ENCODE measurements at places on chromosomes 11 and 22. TPM values are rescaled to one million over a fixed set of nuclear protein-coding genes. Genes with fewer than 3 reads are reported as not detected.

GTSE1 gene
- 1.5 TPM for total RNA-seq

OR8D1 gene
- not detected for total RNA-seq

RAPSN gene
- total RNA-seq: 1.0 TPM

OR52I1 gene
- total RNA-seq: not detected

PTPN5 gene
- total RNA-seq: not detected

- no peak for DNase-seq
- no peak overlapping the region for H3K4me3 ChIP-seq
- no peak overlapping the region for H3K27ac ChIP-seq
- no peaks in the 10 kb centered on the region for H3K27me3 ChIP-seq
- H3K4me1 ChIP-seq: no peaks in the 10 kb centered on the region
These were observed 1333.1 kb upstream of the TENM4 start for GRCh38 chr11:80773919-80774318.

GRCh38 chr11:115117956-115118493 lies 386.2 kb downstream of the CADM1 start:
- no peaks in the 10 kb centered on the region for H3K27me3 ChIP-seq
- H3K4me3 ChIP-seq: no peak overlapping the region
- H3K4me1 ChIP-seq: no peaks in the 10 kb centered on the region
- H3K27ac ChIP-seq: no peak overlapping the region
- DNase-seq: no peak

GRCh38 chr11:66743271-66743968 lies 14.4 kb upstream of the SPTBN2 start:
- DNase-seq: peak; percentile 72
- H3K36me3 ChIP-seq: no peaks in the 10 kb centered on the region

DNA sequence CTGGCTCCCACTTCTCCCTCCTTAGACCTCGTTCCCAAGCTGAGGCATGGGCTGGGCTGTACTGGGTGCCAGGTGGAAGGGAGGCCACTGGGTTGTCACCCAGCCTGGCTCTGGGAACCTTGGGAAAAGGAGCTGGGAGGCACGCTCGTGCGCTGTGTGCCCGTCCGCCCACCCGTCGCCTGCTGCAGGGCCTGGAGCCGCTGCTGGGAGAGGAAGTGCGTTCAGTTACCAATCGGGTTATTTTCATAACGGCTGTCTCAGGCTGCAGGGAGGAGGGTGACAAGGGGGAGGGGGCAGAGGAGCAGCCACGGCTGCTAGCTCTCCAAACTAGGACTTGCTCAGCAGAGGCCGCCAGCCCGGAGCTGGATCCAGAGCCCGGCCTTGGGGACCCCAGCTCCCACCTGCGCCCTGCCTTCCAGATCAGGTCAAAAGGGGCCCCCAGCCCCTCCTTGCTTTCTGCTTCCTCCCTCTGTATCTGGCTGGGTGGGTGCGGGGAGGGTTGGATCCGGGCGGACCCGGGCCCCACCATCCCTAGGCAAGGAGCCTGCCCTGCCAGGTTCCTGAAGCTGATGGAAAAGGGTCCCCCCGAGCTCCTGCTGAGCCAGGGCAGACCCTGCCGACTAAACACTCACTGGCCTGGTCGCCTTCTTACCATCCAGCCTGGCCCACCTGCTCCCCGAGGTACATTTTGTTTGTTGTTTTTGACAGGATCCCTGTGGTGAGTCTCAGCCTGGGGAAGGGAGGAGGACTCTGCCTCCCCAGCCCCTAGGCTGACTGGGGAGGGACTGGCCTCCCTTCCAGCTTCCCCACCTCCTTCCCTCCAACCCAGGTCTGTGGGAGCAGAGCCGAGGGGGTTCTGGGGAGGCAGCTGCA lies 14.3 kb downstream of the DGKZ start:
- no peaks in the 10 kb centered on the region for H3K27me3 ChIP-seq
- no peaks in the 10 kb centered on the region for H3K36me3 ChIP-seq
- peak overlapping the region; percentile 94 for H3K27ac ChIP-seq
- H3K4me3 ChIP-seq: no peak overlapping the region
- H3K4me1 ChIP-seq: peaks cover 85% of the 10 kb centered on the region
- peak; percentile 78 for DNase-seq

DNA sequence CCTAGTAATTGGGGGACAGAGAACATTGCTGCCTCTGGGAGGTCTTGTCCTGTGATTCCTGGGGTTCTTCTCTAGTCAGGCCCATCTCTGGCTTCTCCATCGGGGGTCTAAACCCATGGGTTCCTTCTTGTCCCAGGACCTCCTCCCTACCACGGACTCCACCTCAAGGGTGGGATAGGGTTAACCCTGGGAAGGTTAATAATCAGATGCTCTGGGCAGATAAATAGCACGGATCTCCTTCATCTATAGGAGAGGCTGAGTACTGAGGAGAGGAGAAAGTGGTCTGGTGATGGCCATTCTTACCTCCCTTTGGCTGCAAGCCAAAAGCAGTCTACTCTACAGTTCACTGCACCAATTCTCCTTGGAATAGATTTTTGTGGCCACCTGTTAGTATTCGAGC lies 10.5 kb downstream of the HEPHL1 start:
- no peak for DNase-seq
- no peaks in the 10 kb centered on the region for H3K4me1 ChIP-seq
- H3K4me3 ChIP-seq: no peak overlapping the region
- no peak overlapping the region for H3K27ac ChIP-seq
- H3K36me3 ChIP-seq: no peaks in the 10 kb centered on the region

GRCh38 chr11:105109855-105110687 lies 29.5 kb downstream of the CARD18 start:
- peaks cover 20% of the 10 kb centered on the region for H3K4me1 ChIP-seq
- peak overlapping the region; percentile 9 for H3K4me3 ChIP-seq
- no peak for DNase-seq
- no peaks in the 10 kb centered on the region for H3K36me3 ChIP-seq

GRCh38 chr11:128535468-128536457 lies 51.6 kb downstream of the ETS1 start:
- no peaks in the 10 kb centered on the region for H3K4me1 ChIP-seq
- no peak overlapping the region for H3K4me3 ChIP-seq
- H3K27ac ChIP-seq: no peak overlapping the region
- DNase-seq: no peak
- H3K27me3 ChIP-seq: no peaks in the 10 kb centered on the region

DNA sequence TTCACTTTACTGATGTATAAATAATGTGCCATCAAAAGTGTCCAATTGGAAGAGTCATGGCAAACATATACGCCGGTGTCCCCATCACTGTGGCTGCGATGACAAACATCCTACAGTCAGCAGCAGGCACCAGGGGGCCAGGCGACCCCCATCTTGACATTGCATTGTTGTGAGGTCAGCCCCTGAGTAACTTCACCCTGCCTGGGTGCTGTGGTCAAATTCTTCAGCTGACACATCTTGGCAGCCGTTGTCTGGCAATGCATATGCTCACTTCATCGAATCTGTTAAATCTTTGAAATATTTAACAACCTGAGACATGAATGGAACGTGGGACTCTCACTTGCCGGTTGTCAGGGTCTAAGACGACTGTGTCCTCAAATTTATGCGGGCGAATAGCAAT lies 430.9 kb downstream of the BRD1 start:
- no peak for DNase-seq
- no peak overlapping the region for H3K4me3 ChIP-seq
- H3K36me3 ChIP-seq: no peaks in the 10 kb centered on the region
- peaks cover 79% of the 10 kb centered on the region for H3K27me3 ChIP-seq
- H3K4me1 ChIP-seq: no peaks in the 10 kb centered on the region
- H3K27ac ChIP-seq: no peak overlapping the region

All from left lung (tissue), 14 donors.